ENCODE measurements at places on chromosomes 2 and 18.

DNA sequence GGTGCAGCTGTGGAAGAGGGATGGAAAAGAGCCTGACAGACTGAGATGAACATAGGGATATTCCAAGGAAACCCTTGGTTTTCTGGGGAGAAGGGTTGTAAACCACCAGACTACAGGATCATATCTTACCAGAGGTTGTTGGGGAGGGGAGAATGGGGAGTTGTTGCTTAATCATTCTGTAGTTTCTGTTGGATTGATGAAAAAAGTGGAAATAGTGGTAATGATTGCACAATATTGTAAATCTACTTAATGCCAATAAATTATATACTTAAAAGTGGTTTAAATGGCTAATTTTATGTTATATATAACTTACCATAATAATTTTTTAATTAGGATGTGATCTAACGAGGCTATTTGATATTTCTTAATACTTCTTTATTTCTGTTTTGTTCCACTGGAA lies 800.9 kb downstream of the BCL11A start:
- no peak for DNase-seq

GRCh38 chr2:69563021-69563420 lies 80.5 kb downstream of the AAK1 start:
- DNase-seq = no peak

- no peak for DNase-seq
These were observed 88.0 kb downstream of the AFF3 start for GRCh38 chr2:100054426-100054825.

- no peak for DNase-seq
These were observed 150.1 kb downstream of the PTRHD1 start for GRCh38 chr2:24643051-24643450.

- DNase-seq = no peak
These were observed 162.0 kb downstream of the LTBP1 start for GRCh38 chr2:33108483-33109443.

GRCh38 chr2:152950126-152950525 lies 231.7 kb downstream of the ARL6IP6 start:
- no peak for DNase-seq

GRCh38 chr2:127541809-127542208 lies 6.3 kb downstream of the MYO7B start:
- DNase-seq = no peak

- no peak for DNase-seq
These were observed 61.9 kb downstream of the KIF5C start for GRCh38 chr2:148936857-148937450.

GRCh38 chr2:205914213-205915129 lies 171.5 kb downstream of the INO80D start:
- no peak for DNase-seq

DNA sequence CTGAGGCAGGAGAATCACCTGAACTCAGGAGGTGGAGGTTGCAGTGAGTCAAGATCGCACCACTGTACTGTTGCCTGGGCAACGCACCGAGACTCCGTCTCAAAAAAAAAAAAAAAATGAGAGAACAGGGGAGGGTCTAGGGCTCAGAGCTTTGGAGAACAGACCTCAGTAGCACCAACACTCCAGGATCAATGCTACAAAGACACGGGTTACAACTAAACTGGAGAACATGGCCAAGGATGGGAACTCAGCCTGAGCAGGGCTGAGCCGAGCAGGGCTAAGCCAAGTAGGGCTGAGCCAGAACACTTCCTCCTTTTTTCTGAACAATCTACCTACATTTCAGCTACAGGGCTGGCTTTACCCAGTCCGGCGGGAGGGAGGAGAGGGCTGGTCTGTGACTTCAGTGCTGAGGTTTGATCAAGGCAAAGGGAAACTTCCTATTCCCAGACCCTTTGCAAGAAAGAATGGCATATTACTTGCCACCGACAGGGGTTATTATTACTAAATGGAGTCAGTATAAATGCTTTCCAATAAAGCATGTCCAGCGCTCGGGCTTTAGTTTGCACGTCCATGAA lies 2.9 kb upstream of the CASP8 start:
- no peak for DNase-seq

DNA sequence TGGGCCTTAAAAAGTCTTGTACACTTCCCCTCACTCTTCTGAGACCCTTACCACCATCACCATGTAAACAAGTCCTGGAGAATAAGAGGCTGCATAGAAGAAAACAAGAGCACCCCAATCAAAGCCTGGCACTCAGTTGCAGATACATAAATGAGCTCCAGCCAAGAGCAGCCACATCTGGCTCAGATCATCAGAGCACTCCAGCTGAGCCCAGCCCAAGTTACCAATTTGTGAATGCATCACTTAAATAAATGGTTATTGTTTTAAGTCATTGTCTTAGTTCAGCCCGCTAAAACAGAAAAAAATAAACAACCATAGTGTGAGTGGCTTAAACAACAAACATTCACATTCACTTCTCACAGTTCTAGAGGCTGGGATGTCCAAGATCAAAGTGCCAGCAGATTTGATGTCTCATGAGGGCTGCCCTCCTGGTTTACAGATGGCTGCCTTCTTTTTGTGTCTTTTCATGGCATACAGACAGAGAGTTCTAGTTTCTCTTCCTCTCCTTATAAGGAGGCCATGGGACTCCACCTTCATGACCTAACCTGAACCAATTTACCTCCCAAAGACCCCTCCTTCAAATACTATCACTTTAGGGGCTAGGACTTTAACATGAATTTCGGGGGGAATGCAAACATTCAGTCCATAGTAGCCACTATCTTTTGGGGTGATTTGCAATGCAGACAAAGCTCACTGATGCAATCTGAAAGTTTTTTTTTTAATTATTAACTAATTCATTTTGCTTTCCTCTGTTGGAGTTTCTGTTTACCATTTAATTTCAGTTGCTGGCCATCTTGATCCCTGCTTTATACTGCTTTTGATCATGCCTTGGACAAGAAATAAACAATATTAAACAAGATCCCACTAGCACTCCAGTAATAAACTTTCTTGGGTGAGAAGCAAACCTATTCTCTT lies 187.5 kb upstream of the ACVR2A start:
- DNase-seq = no peak

DNA sequence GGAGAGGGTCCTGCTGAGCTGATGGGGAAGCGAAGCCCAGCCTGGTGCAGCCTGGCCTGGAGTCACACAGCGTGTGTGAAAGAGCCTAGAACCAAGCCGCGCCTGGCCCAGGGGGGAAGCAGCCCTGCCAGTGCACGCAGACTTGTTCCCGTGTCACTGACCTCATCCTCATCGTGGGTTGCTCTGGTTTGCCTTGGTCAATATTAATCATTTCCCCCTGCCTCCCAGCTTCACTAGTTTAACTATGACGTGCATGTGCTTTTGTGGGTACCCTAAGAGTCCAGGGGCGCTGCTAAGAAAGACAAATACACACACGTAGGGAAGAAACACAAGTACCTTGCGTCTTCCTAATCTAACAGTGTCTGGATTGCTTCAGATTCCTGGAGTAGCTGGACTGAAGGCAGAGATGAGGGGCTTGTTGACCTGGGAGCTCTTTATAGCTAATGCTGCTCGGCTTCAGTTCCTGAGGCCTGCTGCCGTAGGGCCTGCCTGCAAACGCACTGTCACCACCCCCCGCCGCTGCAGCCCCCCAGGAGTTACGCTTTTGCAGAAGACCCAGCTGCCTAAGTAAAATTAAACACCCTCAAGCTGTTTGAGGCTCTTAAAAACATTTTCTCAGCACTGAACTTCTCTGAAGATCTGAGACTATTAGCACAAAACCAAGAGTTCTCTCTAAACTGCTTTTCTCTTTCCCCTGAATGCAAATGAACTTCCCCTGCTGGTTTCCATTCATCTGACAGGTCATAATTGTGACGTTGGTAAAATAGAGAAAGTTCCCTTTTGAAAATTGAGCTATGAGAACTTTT lies 159.2 kb downstream of the FAM210A start:
- DNase-seq = no peak

DNA sequence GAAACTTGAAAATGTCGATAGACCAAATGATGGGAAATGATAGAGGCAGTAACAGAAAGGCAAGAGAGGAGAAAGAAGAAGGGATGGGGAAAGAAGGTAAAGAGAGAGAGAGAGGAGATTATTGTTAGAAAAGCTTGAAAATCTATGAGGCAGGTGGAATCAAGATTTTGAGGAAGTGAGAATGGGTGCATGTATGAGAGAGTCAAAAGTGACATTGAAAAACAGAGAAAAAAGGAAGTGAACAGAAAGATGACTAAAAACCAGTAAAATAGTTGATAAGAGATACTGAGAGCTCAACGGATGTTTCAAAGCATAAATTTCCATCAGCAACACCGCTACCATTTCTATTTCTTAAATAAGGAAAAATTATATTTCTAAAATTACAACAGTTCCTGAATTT lies 327.4 kb upstream of the CWC22 start:
- DNase-seq = no peak

- no peak for DNase-seq
These were observed 5.3 kb downstream of the PLEKHH2 start for GRCh38 chr2:43642363-43642762.

- no peak for DNase-seq
These were observed 691.8 kb upstream of the CHAC2 start for GRCh38 chr2:53075760-53076159.

DNA sequence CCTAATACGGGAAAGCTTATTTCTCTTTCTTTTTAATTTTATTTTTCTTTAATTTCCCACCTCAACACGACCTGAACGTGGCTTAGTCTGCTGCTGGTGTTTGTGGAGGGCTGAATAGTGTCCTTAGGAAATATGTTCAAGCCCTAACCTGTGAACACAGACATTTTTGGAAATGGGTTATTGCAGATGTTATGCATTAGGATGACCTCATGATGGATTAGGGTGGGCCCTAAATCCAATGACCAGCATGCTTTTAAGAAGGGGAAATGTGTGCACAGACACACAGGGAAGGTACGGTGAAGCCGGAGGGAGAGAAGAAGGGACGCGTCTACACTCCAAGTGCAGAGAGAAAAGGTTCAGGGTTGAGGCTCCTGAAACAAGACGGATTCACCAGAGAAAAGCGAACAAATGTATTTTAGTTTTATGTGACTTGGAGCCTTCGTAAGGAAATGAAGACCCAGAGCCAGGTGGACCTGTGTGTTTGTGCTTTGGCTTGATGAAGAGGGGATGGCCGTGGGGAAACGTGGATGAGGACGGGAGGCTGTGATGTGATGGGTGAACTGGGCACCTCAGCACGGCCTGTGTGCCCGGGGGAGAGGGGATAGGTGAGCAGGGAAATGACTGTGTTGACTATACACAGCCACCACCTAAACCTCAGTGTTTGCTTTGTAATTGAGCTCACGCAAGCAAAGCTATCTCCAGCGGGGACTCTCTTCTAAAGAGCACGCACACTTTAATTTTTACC lies 37.5 kb downstream of the RTP5 start:
- DNase-seq = no peak

- no peak for DNase-seq
These were observed 1392.9 kb upstream of the ACVR2A start for GRCh38 chr2:146451972-146452371.

GRCh38 chr2:73084971-73085370 lies 13.5 kb upstream of the SFXN5 start:
- no peak for DNase-seq

GRCh38 chr2:156322051-156322685 lies 10.4 kb downstream of the NR4A2 start:
- no peak for DNase-seq

GRCh38 chr2:101277111-101277510 lies 24.4 kb downstream of the CNOT11 start:
- DNase-seq = no peak

GRCh38 chr2:127581050-127581345 lies 45.5 kb downstream of the MYO7B start:
- DNase-seq = no peak

Measured in activated CD8-positive, alpha-beta memory T cell treated with anti-CD3 and anti-CD28 coated beads for 4 hours (primary cell).